ENCODE measurements at places on chromosomes 1 and 21.

DNA sequence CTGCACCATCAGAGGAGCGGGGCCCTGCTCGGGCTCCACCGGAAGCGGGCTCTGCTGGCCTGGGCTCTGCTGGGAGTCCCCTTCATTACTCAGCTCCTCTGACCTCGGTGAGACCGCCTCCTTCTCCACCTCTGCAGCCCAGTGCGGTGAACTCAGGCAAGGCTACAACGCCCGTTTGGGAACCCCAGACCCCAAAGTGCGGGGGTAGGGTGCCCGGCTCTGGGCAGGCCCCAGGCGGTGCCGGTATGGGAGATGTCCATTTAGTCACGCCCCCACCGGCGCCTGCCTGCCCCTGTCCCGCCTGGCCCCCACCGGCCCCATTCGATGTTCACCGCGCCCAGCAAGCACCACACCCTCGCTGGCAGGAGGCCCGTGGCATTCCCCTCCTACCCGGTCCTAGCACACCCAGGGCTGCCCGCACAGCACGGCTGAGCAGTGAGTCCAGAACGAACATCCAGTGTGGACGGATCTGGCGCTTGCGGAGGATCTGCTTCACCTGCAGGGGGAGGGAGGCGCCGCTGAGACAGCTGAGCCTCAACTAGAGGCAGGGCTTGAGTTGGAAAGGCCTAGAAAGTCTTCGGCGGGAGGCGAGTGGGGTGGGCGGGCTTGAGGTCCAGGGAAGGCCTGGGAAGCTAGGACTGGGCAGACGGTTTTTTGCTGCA lies 10.0 kb downstream of the MAP3K6 start:
- no peak for DNase-seq

DNA sequence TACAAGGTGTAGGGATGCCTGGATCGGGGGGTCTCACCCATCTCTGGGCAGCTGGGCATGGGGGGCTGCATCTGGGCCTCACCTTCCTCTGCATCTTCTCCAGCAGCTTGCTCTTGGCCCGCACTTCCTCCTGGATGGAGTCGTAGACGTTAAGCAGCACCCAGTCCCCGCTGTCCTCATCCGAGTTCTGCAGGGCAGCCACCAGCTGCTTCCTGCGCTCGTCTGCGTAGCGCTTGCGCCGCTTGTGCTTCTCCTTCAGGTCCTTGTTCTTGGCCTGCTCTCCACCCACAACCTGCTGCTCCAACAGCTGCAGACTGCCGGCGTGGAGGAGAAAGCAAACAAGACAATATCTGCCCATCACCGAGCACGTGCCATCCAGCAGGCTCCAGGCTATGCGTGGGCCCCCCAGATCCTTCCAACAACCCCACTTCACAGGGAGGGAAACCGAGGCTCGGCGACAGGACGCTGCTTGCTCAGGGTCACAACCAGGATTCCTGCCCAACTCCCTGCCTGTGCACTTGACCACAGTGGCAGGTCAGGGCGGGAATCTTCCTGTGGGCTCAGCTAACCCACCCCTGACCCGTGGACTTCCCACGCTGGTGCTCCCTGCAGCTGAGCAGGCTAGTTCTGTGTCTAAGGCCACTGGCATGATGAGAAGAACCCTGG lies 21.5 kb upstream of the DDOST start:
- no peak for DNase-seq

GRCh38 chr1:154863315-154864174 lies 6.5 kb downstream of the KCNN3 start:
- no peak for DNase-seq

DNA sequence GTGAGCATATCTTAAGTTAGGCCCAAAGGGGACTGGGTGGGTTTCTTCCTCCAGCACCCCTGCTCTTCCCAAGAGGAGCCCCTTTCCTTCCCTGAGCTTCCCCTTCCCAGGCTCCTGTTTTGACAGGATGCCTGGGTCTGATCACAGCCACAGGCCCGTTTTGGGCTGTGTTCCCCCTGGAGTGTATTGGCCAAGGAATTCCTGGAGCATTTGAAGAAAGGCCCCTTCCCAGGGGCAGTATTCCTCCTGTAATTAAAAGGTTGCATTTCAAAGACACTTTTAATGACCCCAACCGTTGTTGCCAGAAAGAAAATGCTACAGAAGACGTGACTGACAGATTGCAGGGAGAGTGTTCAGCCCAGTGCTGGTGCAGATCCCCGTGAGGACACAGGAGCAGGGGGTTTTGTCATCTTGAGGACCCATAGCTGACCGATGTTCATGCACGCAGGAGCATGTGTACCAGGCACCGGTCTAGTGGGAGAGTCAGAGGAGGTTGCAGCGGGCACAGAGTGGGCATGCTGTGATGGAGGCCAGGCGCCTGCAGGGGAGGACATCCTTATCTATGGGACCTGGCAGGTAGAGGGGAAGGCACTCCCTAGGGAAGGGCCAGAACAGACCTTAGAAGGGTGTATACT lies 19.3 kb upstream of the LBR start:
- no peak for DNase-seq

- no peak for DNase-seq
Observed at GRCh38 chr1:28409090-28409489, 39.5 kb downstream of the PHACTR4 start.

GRCh38 chr1:25103164-25103795 lies 129.0 kb downstream of the SYF2 start:
- DNase-seq: no peak

- no peak for DNase-seq
Observed at GRCh38 chr21:31457675-31458074, 113.6 kb upstream of the TIAM1 start.

GRCh38 chr1:92961896-92962752 lies 862 bp upstream of the DIPK1A start:
- DNase-seq: no peak

DNA sequence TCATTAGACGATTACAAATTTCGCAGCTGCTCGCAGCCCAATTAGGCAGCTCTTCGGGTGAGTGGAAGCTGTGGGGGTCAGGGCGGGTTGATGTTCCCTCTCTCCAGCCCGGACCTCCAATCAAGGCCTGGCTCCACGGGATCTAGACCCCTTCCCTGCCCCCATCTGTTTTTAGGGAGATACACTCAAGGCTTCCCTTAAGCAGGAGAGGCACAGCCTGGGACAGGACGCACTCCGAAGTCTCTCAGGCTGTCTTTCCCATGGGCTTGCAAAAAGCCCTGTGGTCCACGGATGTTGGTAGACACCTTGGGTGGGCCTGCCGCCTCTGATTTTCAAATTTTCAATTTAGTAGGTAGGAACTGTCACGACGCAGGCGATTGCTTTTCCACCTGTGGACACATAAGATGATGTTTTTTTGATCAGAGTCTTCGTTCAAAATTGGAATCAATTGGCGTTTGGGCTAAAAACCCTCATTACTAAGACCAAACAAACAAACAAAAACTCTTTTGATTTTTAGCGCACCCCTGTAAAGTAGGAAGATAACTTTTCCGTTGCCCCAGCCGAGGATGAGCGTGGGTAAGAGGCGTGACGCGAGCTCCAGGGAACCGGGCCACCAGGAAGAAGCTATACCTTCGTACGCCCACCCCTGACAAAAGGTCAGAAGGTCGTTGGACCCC lies 2.5 kb upstream of the LHX8 start:
- DNase-seq: no peak

GRCh38 chr21:33234635-33235520 lies 5.1 kb downstream of the IFNAR2 start:
- no peak for DNase-seq

DNA sequence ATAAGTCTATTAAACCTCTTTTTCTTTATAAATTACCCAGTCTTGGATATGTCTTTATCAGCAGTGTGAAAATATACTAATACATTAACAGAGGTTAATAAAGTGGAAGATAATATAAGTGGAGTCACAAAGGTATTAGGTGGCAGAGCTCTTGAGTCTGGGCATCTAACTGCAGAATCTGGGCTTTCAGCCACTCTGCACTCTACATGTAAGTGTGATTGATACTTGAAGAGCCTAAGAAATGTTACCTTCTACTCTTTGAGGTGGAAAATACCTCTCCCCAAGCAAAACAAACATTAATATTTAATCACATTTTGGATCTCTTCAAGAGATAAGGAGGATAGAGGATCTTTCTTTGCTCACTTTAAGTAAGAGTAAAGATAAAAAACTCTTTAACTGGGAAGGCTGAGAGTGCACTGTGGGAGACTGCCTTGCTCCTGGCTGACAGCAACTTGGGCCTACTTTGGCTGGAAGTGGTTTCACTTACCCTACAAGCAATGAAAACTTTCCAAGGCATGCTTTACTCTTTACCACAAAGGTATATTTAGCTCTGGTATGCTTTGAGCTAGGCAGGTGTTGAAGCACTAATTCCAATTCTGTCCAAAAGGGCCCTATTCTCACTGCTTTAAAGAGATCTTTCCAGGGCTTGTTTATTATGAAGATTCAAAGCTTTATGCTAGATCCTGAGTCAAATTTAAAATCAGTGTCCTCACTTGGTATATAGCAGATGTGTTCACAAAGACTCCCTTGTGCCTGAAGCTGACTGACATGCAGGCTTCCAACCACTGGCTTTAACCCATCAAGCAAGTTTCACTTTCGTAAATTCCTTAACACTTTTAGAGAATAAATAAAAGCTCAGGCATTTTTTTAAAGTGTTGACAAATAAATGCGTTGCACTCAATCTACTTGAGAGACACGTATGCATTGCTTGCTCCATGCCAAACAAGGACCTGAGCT lies 245.3 kb upstream of the ZP4 start:
- DNase-seq: no peak

GRCh38 chr1:1683104-1683905 lies 9.3 kb downstream of the SLC35E2B start:
- DNase-seq: no peak

DNA sequence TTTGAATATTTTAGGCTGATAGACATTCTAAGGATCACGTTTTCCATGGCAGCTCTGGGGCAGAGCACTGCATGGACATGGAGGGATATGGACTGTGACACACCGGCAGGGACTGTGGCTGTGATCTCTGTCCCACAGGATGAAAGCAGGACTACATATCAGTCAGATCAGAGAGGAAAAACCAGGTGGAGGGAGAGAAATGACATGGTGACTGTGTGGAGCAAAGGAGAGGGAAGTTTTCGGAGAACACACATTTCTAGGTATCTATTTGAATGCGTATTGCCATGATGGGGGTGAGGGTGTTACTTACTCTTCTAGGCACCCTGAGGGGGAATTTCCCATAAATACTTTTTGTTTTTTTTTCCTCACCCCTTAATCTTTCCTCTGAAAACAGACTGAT lies 3.2 kb upstream of the CD1C start:
- no peak for DNase-seq

GRCh38 chr21:42781150-42781970 lies 98.0 kb downstream of the WDR4 start:
- DNase-seq: no peak

GRCh38 chr1:2998503-2999100 lies 22.7 kb upstream of the ACTRT2 start:
- DNase-seq: no peak

DNA sequence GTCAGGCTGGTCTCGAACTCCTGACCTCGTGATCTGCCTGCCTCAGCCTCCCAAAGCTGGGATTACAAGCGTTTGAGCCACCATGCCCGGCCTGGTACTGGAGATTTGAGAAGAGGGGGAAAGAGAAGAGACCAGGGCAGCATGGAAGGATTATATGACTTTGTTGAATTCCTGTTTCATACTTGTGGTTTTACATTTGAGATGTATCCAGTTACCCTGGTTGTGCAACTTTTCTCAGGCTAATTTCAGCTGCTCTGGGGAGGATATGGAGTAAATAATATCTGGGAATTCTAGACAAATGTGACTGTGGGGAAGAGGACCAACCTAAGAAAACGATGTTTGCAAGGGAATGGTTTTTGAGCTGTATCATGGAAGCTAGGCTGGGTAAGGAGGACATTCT lies 89.5 kb upstream of the GREM2 start:
- no peak for DNase-seq

DNA sequence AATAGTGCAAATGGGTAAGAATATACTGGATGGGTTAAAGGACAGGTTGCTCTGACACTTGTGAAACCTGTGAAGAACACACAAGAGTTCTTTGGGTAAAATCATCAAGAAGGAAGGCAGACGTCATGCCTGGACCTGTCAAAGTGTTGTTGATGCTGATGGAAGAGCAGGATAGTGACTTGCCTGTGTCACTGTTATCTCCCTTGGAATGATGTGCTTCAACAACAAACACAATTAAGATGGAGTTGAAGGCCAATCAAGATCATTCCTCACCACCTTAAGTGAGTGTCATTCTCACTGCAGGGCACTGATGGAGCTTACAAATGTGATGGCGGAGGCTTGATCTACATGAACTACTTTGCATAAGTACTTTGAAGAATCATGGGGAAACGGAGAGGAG lies 73.2 kb downstream of the LRRN2 start:
- DNase-seq: no peak

GRCh38 chr1:111747282-111747734 lies 8.1 kb upstream of the INKA2 start:
- no peak for DNase-seq

GRCh38 chr1:178192686-178193085 lies 98.8 kb downstream of the RASAL2 start:
- no peak for DNase-seq

DNA sequence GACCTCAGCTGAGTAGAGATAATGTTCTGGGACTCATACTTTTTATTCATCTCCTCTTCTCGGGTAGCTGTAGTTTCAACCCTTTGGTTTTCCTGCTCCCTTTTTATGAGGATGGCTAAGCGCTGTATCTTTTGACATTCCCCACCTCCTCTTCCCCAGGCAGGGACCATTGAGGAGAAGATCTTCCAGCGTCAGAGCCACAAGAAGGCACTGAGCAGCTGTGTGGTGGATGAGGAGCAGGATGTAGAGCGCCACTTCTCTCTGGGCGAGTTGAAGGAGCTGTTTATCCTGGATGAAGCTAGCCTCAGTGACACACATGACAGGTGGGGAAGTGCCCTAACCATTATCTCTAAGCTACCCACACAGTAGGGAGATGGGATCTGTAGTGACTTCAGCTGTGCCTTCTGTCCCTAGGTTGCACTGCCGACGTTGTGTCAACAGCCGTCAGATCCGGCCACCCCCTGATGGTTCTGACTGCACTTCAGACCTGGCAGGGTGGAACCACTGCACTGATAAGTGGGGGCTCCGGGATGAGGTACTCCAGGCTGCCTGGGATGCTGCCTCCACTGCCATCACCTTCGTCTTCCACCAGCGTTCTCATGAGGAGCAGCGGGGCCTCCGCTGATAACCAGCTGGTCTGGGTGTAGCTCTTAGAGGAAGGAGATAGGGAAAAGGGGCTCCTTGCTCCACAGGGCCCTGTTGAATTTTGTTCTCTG lies 25.6 kb downstream of the LRRC41 start:
- DNase-seq: no peak

DNA sequence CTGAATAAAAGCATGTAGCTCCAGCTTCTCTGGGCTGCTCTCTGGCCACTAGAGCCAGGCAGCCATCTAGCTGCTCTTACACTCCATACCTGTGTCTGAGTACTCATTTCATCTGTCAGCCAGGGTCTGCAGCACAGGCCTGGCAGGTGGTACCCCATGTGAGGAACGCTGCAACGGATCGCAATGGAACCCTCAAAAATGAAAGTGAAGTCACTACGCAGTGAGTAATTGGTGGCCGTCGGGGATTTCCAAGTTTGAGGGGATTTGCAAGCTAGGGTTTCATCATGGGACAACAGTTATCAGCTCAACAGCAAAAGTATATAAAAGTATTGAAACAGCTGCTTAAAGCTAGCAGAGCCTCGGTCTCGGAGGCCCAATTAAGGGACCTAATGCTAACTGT lies 186.7 kb downstream of the HFM1 start:
- DNase-seq: no peak

All from stimulated activated CD8-positive, alpha-beta memory T cell treated with anti-CD3 and anti-CD28 coated beads, Interleukin-7, amount 100 ng/mL, for 1 hour (primary cell).